NCI-H1930 (cell line): ENCODE measurements at places on chromosomes 2 and 18.

DNA sequence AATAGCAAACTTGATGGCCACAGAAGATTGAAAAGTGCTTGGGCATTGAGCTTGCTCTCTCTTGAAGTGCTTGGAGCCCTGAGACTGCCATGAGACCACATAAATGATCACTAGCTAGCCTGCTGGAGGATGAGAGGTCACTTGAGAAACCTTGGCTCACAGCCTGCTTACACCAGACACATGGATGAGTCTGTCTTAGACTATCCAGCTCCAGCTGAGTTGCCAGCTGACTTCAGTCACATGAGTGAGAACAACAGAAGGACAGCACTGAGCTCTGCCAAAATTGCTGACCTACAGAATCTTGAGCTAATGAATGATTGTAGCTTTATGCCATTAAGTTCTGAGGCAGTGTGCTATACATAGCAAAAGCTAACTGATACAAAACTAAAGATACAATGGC is 18.1 kb downstream of the NABP1 start:
- DNase-seq, result no peak

- no peak for DNase-seq
Observed at GRCh38 chr2:64311948-64312621, 141.9 kb upstream of the LGALSL start.

DNA sequence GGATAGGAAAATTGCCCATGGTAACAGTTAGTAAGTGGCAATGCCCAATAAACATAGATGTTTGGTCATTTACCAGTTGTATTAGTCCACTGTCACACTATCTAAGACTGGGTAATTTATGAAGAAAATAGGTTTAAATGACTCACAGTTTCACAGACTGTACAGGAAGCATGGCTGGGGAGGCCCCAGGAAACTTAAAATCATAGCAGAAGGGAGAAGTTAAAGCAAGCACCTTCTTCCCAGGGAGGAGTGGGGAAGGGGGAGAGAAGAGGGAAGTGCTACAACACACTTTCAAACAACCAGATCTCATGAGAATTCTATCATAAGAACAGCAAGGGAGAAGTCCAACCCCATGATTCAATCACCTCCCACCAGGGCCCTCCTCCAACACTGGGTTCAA is 23.4 kb downstream of the NR4A2 start:
- DNase-seq, result no peak

GRCh38 chr2:47771211-47771610 is 11.7 kb upstream of the MSH6 start:
- DNase-seq, result no peak

GRCh38 chr2:100812116-100812515 is 7.8 kb upstream of the NPAS2 start:
- DNase-seq, result no peak

DNA sequence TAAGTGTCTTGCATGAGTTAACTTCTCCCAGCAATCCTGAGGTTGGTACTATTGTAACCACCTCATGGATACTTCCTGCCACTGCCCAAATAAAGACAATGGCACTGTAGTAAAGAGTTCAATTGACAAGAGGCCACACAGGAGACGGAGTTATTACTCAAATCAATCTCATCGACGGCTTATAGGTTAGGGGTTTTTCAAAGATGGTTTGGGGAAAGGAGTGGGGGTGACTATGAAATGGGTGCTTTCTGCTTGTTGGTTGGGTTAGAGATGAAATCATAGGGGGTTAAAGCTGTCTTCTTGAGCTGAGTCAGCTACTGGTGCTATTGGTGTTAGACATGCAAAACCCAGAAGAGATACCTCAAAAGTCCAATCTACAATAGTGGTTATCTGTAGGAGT is 1258.0 kb upstream of the ZEB2 start:
- no peak for DNase-seq

DNA sequence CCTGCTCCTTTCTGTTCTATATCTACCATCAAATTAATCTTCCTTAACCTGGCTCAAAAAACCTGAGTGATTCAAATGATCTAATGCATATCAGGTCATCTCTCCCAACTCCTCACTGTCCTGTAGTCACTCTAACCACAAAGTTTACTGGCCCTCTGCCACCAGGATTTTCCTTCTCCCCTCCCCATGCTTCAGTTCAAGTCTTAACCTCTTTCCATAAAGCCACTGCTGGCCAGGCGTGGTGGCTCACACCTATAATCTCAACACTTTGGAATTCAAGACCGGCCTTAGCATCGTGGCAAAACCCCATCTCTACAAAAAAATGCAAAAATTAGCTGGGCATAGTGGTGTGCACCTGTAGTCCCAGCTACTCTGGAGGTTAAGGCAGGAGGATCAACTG is 7.5 kb upstream of the SP3 start:
- DNase-seq, result no peak

DNA sequence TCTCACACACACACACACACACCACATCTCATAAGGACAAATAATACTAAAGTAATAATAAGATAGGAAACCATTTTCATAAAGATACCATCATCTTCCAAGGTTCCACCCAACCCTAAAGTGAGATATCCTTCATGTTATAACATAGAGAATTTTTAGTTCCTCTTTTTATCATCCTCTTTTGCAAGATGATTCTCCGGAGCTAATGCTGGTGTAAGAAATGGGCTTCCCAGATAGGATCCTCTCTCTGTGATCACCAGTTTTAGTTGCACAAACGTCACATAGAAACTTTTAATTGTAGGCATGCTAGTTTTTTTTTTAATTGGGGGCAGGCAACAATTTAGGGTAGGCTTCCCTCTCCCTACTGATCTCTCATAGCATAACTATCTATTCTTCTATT is 49.6 kb downstream of the ARHGAP25 start:
- DNase-seq, result no peak

GRCh38 chr2:64998658-64999061 is 9.5 kb downstream of the SLC1A4 start:
- no peak for DNase-seq

DNA sequence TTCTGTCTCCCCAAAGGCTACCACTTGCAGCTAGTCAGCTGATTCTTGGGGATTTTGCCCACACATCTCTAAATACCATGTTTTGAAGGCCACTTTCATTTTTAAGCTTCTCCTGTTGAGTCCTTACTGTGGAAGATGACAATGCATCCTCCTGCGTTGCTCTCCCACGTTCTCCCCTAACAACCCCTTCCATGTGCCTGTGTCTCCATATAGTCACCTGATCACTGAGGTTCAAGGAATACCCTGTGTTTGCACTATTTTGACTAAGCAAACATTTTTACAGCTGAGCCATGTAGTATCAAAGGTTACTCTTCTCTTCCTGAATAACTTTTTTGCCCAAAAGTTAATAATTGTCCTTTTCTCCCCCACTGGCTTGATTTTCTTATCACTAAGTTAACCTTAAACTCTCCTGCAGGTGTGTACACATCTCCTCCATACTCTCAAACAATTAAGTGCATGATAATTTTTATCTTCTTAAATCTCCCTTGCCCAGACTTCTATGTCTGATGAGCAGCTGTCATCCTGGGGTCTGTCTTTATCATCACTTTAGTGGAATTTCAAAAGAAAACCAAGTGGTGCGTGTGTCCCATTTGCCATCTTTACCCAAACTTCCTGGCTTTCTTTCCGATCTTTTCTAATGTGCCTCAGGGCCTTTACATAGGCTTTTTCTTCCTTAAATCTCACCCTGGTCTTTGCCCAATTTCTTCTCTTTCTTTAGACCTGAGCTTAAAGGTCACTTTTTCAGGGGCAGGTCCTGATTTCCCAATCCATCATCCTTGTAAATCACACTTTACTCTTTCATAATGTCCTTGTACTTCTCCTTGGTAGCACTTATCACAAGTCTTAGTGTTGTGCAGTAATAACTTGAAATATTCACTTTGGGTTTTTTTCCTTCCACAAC is 85.2 kb upstream of the SPATS2L start:
- DNase-seq, result no peak

DNA sequence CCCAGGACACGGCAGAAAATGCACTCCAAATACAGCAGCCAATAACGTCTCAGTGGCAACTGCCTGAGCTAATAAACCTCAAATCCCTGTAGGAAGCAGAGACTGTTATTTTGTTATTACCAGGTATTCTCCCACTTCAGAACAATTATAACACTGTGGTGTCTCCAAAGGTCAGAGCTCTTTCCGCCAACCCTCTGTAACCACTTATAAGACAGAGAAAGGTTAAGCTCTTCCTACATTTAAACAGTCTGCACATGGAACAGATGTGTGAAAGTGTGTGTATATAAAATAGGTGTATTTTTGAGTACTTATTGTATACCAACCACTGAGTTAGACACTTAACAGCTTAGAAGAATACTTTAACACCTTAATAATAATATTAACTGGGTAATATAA is 64.1 kb downstream of the FBXO15 start:
- DNase-seq, result no peak
